ENCODE measurements at places on chromosomes 11 and 22.

DNA sequence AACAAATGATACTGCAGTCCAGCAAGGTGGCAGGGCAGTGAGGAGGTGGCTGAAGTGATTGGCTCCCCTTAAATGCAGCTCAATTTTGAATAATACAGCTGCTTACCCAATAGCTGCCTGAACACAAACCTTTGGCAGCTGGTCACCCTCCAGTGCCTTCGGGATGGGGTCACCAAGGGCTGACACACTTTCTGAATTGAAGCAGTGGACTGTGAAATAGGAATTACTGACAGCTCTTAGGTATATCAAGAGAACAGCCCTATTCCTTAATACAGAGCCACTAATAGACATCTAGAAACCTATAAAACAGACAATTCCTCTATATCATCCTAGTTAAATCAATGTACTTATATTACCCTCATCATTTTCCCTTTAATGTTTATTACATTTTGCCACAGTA lies 474.2 kb upstream of the KIRREL3 start:
- no peak for DNase-seq

- DNase-seq, result no peak
These were observed 54.3 kb downstream of the FAT3 start for GRCh38 chr11:92278791-92279433.

GRCh38 chr22:36350751-36351594 lies 36.8 kb downstream of the MYH9 start:
- no peak for DNase-seq

DNA sequence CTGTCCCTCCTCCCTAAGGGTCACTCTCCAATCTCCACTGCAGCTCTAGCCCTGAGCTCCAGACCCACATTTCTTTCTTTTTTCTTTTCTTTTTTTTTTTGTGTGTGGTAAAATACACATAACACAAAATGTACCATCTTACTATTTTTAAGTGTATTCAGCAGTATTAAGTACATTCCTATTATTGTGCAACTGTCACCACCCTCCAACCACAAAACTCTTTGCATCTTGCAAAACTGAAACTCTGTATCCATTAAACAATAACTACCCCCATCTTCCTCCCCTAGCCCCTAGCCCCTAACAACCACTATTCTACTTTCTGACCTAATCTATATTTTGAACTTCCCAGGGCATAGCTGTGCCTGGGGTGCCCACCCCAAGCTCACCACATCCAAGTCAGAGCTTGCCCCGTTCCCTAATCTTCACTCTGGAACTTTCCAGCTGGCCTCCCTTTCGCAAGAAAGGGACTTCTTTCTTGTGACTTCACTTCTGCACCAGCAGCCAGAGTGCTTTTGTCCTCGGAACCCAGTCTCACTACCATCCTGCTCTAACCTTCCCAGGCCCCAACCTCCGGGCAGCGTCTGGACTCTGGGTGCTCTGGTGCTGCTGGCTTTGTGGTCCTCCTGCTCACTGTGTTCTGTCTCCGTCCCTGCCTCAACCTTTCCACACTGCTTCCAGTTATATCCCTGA lies 30.7 kb downstream of the PARVG start:
- DNase-seq, result no peak
